ENCODE measurements at places on chromosomes 6 and 20. TPM values are rescaled to one million over a fixed set of nuclear protein-coding genes. Genes with fewer than 3 reads are reported as not detected.

The ULBP1 gene
- total RNA-seq: not detected

GRCh38 chr6:32153564-32154513 lies at the start of gene PPT2:
Gene PPT2, plus strand, starts transcription at chr6:32154141. Its CDS starts 454 bp downstream, at chr6:32154595.
- DNase-seq: no peak
- no peaks in the 10 kb centered on the region for H3K36me3 ChIP-seq
- peaks cover 49% of the 10 kb centered on the region for H3K4me1 ChIP-seq
- H3K4me3 ChIP-seq: peak within 1 kb of the TSS; percentile 88

DNA sequence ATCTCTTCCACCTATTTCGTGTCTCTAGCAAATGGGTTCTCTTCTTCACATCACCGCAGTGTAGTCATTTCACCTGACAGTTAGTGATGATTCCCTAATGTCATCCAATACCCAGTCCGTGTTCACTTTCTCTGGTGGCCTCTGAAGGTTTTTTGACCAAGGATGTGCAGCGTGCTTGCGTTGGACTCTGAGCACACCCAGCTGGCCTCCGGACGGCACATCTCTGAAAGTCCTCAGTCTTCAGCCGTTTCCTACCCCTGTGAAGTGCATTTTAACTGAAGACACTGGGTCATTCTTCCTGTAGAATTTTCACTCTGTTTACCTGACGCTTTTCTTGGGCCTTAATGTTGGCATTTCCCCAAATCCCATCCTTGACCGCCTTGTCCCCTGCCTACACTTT lies 98.7 kb downstream of the ERMARD start:
- H3K4me3 ChIP-seq: no peak overlapping the region
- no peak overlapping the region for H3K27ac ChIP-seq
- no peaks in the 10 kb centered on the region for H3K36me3 ChIP-seq

DNA sequence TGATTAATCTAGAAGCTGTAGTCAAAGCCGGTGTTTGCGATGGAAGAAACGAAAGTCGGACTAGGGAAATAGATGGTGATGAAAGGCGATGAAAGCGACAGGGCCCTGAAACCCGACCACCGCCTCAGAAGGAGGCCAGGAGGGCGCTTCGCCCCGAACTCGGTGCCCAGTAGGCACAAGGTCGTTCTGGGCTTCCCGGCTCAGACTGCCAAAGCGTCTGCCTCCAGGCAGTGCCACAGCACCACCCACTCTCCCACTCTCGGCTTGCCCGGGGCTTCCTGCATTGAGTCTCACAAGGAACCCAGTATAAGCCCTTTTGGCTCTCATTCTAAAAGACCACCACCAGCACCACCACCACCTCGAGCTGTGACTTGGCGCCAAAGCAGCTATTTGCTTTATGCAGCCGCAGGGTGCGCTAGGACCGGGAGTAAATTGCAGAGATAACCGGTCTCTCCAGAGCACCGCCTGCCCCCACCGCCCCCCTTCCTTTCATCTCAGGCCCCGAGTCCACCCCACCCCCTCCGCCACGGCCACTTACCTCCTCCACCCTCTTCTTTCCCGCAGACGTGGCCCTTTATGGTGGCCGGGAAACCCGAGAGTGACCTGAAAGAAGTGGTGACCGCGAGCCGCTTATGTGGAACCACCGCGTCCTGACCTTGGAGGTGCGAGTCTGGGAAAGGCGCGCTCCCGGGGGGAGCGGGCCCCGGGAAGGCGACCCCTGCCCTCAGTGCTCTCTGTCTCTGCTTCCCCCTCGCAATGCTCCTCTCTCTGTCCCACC lies 2.4 kb downstream of the TCF21 start:
- peak overlapping the region; percentile 86 for H3K27ac ChIP-seq
- H3K36me3 ChIP-seq: no peaks in the 10 kb centered on the region

- H3K27ac ChIP-seq: no peak overlapping the region
- no peaks in the 10 kb centered on the region for H3K27me3 ChIP-seq
- H3K4me3 ChIP-seq: no peak overlapping the region
- H3K36me3 ChIP-seq: no peaks in the 10 kb centered on the region
These were observed 201.5 kb upstream of the ECI2 start for GRCh38 chr6:4336778-4337442.

DNA sequence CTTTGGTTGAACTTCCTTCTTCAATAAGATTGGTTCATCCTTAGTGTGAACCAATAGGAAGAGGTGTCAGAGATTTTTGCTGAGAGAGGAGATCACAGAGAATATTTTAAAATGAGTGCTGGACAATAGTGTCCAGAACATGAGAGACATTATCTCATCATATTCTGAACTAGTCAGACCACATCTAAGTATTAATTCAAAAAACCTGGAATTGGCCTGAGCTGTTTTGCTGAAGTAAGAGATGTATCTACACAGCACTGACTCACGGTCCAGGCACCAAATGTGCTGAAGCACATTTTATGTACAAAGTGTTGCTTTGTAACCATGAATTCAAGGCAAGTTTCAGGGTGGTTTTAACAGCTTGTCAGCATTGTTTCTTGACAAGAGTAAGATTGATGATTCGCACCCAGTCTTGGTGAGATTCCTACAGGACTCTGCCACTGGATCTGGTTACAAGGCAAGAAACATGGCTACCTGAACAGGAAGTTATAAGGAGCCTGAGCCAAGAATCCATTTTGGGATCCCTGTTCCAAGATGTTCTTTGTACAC lies 178.2 kb upstream of the HEY2 start:
- H3K36me3 ChIP-seq: no peaks in the 10 kb centered on the region
- no peak overlapping the region for H3K4me3 ChIP-seq
- no peaks in the 10 kb centered on the region for H3K27me3 ChIP-seq
- no peaks in the 10 kb centered on the region for H3K4me1 ChIP-seq
- DNase-seq: no peak
- H3K27ac ChIP-seq: no peak overlapping the region

The LTA gene
- not detected for total RNA-seq

GRCh38 chr6:30547454-30547853 lies 8.8 kb downstream of the GNL1 start:
- DNase-seq: no peak
- H3K4me3 ChIP-seq: no peak overlapping the region
- no peak overlapping the region for H3K27ac ChIP-seq
- peaks cover 4% of the 10 kb centered on the region for H3K4me1 ChIP-seq

DNA sequence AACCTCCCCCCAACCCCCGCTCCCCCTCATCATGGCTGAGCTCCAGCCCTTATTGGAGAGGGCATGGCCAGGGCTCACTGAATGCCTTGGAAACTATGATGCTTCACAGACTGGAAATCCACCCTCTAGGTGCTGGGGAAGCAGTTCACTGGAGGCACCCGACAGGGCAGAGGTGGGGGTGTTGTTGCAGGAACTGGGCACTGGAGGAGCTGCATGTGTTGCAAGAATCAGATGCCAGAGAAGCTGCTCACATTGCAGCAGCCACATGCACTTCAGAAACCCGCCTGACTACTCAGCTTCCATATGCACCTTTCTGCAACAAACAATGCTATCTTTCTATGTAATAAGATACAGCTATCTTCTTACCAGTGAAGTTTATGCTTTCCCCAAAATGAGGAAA lies 7.9 kb upstream of the TBPL1 start:
- H3K36me3 ChIP-seq: no peaks in the 10 kb centered on the region
- no peaks in the 10 kb centered on the region for H3K4me1 ChIP-seq
- no peak overlapping the region for H3K4me3 ChIP-seq

DNA sequence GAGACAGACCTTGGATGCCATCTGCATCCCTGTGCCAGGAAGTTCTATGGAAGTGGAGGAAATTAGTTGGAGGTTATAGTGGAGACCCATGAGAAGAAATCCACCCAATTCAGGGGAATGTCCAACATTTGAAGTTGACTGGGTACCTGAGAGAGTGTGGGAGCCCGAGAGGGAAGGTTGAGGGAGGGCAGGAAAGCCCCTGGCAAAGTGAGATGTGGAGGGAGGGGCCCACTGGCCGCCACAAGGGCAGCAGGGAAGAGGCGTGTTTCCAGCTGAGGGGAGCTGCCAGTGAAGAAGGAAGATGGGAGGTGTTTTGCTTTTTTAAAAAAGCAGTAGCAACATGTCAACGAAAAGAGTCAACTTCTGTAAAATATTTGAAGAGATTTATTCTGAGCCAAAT lies 16.3 kb upstream of the SERPINB9 start:
- H3K36me3 ChIP-seq: no peaks in the 10 kb centered on the region
- no peaks in the 10 kb centered on the region for H3K4me1 ChIP-seq
- DNase-seq: peak; percentile 34
- H3K4me3 ChIP-seq: no peak overlapping the region
- no peak overlapping the region for H3K27ac ChIP-seq
- H3K27me3 ChIP-seq: no peaks in the 10 kb centered on the region

DNA sequence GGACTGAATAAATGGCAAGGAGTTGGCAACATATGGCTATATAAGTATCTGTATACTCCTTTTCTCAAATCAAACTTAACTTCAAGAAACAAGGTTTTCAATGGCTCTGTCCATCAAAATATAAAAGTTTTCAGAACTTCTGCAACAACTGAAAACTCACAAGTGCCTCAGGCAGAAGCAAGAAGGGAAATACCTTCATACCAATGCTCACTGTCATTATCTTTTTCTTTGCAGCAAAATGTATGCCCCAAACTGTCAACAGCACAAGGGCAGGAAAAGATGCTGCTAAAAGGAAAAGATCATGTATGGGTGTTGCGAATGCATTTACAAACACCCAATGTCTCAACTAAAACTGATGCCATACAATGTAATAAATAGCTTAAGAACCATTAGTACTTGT lies 45.9 kb downstream of the PTPRK start:
- H3K27me3 ChIP-seq: no peaks in the 10 kb centered on the region
- H3K4me1 ChIP-seq: peaks cover 39% of the 10 kb centered on the region
- DNase-seq: no peak

The SLC22A16 gene
- not detected for total RNA-seq

DNA sequence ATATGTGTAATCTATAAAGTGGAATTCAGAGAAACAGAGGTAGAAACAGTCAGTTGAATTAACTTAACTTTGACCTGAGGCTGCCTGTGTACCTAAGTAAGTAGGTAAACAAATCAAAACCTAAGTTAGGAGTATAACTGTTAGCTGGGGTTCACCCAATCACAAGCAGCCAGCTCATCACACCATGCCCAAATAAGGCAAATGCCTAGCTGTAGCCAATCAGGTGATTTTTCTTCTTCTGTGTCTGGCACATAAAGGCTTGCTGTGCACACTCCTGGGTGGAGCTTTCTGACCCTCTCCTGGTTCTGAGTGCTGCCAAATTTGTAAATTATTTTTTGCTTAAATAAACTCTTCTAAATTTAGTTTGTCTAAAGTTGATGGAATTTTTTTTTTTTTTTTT lies 54.7 kb upstream of the TRIM39 start:
- no peaks in the 10 kb centered on the region for H3K27me3 ChIP-seq
- H3K4me3 ChIP-seq: no peak overlapping the region
- no peak overlapping the region for H3K27ac ChIP-seq
- no peaks in the 10 kb centered on the region for H3K4me1 ChIP-seq

The SLC22A1 gene
- total RNA-seq: 1.2 TPM

- H3K36me3 ChIP-seq: no peaks in the 10 kb centered on the region
- no peak for DNase-seq
- H3K27ac ChIP-seq: no peak overlapping the region
- H3K4me1 ChIP-seq: no peaks in the 10 kb centered on the region
- H3K4me3 ChIP-seq: no peak overlapping the region
These were observed 83.4 kb downstream of the ADGRB3 start for GRCh38 chr6:68718385-68719073.

- H3K36me3 ChIP-seq: no peaks in the 10 kb centered on the region
- H3K4me3 ChIP-seq: no peak overlapping the region
- no peak for DNase-seq
These were observed 212.1 kb upstream of the PHACTR1 start for GRCh38 chr6:12504325-12504966.

The ISM1 gene
- total RNA-seq: 14.5 TPM

The ADGRB3 gene
- 2.7 TPM for total RNA-seq

DNA sequence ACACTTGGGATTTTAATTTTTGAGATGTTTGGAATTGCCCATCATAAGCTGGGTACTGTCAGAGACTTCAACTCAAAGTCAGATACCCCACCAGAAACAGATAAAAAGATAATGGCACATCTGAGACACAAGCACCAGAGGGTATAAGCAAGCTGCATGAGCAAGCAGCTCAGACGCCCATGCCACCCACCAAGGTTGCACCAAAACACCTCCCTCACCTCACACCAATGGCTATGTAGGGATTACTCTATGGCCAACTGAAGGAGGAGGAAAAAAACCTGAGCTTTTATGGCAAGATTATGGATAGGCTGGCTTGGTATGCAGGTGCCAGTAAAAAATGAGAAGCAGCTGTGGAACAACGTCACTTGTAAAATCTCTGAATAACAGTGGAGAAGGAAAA lies 3.8 kb upstream of the IRAK1BP1 start:
- no peaks in the 10 kb centered on the region for H3K27me3 ChIP-seq
- H3K36me3 ChIP-seq: no peaks in the 10 kb centered on the region

The CDH4 gene
- 0.25 TPM for total RNA-seq

The PPP1R3D gene
- total RNA-seq: 11.8 TPM

The SLC13A3 gene
- 1.2 TPM for total RNA-seq

The ARMC2 gene
- 11.5 TPM for total RNA-seq

The IL17F gene
- not detected for total RNA-seq

- H3K36me3 ChIP-seq: no peaks in the 10 kb centered on the region
- no peak overlapping the region for H3K4me3 ChIP-seq
- H3K27me3 ChIP-seq: no peaks in the 10 kb centered on the region
- peak overlapping the region; percentile 100 for H3K27ac ChIP-seq
These were observed 1.9 kb upstream of the SRSF3 start for GRCh38 chr6:36592221-36592655.

The MYLIP gene
- total RNA-seq: 30.7 TPM

The ZNF391 gene
- total RNA-seq: 14.2 TPM

- H3K27me3 ChIP-seq: no peaks in the 10 kb centered on the region
- H3K4me1 ChIP-seq: peaks cover 14% of the 10 kb centered on the region
- DNase-seq: no peak
- H3K27ac ChIP-seq: no peak overlapping the region
- H3K36me3 ChIP-seq: no peaks in the 10 kb centered on the region
These were observed 690 bp downstream of the GDAP1L1 start for GRCh38 chr20:44247586-44248409.

The B3GALT4 gene
- 14.0 TPM for total RNA-seq

GRCh38 chr6:39920157-39920556 lies 14.1 kb downstream of the MOCS1 start:
- peaks cover 20% of the 10 kb centered on the region for H3K36me3 ChIP-seq
- no peaks in the 10 kb centered on the region for H3K4me1 ChIP-seq
- DNase-seq: no peak

GRCh38 chr6:168554472-168554871 lies 113.5 kb downstream of the SMOC2 start:
- no peak for DNase-seq
- H3K4me1 ChIP-seq: no peaks in the 10 kb centered on the region
- H3K27ac ChIP-seq: no peak overlapping the region
- no peaks in the 10 kb centered on the region for H3K27me3 ChIP-seq

DNA sequence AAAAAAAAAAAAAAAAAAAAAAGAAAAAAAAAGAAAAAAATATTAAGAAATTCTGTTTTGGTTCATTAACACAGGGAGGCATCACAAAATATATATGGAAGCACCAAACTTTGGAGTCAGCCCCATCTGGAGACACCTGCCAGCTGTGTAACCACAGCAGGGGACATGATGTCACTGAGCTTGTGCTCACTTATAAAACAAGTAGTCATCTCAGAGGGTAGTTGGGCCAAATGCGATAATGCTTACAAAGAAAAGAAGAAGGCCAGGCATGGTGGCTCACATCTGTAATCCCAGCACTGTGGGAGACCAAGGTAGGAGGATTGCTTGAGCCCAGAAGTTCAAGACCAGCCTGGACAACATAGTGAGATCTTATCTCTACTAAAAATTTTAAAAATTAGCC lies 1.1 kb upstream of the BNIP5 start:
- H3K27ac ChIP-seq: no peak overlapping the region
- H3K27me3 ChIP-seq: no peaks in the 10 kb centered on the region
- H3K4me1 ChIP-seq: peaks cover 24% of the 10 kb centered on the region
- H3K36me3 ChIP-seq: no peaks in the 10 kb centered on the region
- DNase-seq: no peak

Measured in vagina (tissue), 2 donors.